ENCODE measurements at places on chromosomes 12 and 14. TPM values are rescaled to one million over a fixed set of nuclear protein-coding genes. Genes with fewer than 3 reads are reported as not detected.
A peak's percentile ranks its signal among the peaks of the same experiment; 100 is the strongest.

- DNase-seq, result no peak
Observed at GRCh38 chr12:6231359-6232268, 31.4 kb downstream of the CD9 start.

DNA sequence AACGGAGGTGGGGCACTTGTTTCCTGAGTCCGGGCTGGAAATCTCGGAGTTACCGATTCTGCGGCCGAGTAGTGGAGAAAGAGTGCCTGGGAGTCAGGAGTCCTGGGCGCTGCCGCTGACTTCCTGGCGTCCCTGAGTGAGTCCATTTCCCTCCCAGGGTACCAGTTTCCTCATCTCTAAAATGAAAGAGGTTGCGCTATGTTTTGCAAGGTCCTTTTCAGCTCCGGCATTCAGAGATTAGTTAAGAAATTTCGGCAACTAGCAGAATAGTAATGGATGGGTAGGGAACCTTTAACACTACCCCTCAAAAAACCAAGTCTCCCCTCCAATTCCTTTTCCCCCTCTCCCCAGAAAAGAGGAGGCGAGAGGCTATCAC is 724 bp downstream of the BLOC1S1 start:
- DNase-seq, result no peak

Gene ENDOU
- not detected for total RNA-seq

DNA sequence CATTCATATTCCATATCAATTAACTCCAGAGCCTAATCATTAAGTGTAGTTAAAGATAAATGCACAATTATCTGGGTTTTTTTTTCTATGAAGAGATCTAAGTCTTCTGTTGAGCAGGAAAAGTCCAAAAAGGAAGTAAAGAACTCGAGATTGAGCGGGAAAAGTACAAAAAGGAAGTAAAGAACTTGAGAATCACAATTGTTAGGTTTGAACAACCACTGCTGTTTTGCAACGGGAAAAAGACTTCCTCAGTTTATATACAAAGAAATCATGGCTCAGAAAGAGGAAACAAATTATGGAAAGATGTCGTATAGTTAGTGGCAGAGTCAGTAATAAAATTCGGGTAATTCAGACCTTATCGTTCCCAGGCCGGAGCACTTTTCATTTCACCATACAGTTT is 63.3 kb downstream of the PPP1R12A start:
- no peak for DNase-seq

Gene BATF
- total RNA-seq, result not detected

DNA sequence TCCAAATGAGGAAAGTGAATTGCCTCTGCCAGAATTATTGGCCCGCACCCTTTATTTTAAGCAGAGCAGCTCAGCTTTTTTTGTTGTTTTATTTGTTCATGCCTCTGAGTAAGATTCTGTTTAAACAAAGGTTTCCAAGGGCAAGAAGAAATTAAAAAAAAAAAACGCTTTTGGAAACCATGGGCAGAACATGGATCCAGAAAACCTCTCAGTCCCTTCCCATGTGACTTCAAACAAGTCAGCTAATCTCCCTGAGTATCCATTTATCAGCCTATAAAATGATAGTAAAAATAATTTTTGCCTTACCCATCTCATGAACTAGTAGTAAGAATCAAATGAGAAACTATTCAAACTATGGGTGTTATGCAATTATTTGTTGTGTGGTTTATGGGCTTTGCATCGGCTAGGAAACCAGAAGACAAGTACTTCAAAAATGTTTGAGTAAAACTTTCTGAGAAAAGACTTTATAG is 27.6 kb downstream of the KITLG start:
- no peak for DNase-seq

GRCh38 chr14:55803873-55804553 is 224.0 kb downstream of the KTN1 start:
- DNase-seq, result no peak

GRCh38 chr12:49274396-49275069 is 9.7 kb downstream of the TUBA1C start:
- no peak for DNase-seq

DNA sequence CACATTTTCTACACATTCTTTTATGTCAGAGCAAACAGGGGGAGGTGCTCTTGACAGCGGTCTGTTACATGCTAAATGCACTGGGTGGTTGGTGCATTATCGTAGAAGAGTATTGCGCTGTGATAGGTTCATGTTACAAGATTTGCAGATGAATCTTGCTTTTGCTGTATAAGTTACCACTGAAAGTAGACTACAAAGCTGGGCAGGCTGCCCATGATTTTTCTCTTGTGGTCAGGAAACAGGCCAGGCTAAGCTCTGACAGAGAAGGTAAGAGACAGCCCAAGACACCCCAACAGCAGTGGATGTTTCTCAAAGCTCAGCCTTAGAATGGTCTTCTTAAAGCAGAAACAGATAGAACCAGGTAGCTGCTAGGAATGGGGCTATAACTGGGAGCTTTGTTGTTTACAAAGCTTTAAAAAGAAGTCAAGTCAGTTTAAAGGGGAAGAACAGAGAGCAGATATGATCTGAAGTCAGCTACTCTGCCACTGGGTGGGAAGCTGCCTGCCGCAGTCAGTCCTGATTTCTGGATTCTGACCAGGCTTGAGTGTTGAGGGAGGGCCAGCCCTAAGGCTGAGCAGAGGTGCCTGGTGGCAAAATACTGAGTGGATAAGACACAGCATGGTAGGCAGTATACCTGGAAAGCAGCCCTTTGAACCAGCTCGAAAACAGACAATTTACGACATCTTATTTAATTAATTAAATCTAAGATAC is 9.4 kb downstream of the KCNA1 start:
- no peak for DNase-seq

Gene PDE3A
- total RNA-seq, result 2.8 TPM

GRCh38 chr12:124493809-124494750 is 73.3 kb downstream of the NCOR2 start:
- no peak for DNase-seq

- no peak for DNase-seq
Observed at GRCh38 chr12:29882846-29883245, 99.1 kb upstream of the TMTC1 start.

Gene TMPO
- total RNA-seq, result 12.5 TPM

GRCh38 chr12:40183715-40184114 is 41.1 kb upstream of the LRRK2 start:
- DNase-seq, result no peak

GRCh38 chr14:36207500-36207899 is 31.0 kb upstream of the PTCSC3 start:
- DNase-seq, result no peak

DNA sequence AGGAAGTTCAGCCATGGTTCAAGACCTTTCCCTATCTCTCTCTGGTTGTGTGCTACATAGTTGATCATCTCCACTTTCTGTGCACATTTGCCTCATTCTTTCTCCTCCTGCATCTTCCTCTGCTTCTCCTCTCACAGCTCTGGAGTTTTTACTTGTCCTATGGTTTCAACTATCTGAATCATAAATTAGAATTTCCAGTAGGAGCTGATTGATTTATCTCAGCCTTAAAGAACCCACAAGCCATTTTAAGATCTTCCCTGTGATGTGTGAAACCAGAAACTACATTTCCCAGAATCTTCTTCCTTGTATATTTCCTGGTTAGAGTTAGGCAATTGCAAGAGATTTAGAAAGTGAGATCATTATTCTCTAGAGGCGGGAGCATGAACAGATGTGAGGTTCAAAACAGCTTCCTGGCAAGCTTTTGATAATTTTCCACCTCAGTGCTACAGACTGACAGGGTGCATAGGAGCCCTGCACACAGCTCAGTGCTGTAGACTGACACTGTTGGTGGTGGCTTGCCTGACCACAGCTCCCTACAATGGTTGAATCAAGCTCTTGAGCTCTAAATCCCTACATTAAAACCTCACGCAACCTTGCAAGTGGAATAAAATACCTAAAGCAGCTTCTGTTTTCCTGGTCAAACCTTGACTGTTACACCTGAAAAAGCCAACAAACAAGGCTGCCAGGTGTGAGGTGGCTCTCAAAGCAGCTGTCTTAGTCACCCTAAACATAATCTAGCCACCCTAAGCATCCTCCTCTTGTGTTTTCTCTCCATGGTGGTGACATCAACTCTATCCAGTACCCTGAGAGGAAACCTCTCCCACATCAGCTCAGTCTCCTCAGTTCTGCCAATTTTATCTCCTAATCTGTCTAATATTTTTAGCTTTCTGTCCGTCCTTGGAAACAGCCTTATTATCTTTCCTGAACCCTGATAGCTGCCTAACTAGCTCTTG is 21.5 kb upstream of the IFNG start:
- no peak for DNase-seq

DNA sequence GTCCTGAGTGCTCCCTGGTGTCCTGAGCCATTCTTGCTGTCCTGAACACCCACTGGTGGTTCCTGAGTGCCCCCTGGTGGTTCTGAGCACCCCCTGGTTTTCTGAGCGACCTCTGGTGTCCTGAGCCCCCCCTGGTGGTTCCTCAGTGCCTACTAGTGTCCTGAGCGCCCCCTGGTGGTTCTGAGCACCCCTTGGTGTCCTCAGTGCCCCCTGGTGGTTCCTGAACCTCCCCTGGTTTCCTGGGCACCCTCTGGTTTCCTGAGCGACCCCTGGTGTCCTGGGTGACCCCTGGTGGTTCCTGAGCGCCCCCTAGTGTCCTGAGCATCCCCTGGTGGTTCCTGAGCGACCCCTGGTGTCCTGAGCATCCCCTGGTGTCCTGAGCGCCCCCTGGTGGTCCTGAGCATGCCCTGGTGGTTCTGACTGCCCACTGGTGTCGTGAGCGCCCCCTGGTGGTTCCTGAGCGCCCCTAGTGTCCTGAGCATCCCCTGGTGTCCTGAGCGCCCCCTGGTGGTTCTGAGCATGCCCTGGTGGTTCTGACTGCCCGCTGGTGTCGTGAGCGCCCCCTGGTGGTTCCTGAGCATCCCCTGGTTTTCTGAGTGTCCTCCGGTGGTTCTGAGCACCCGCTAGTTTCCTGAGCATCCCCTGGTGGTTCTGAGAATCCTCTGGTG is 473.1 kb downstream of the TMEM121 start:
- DNase-seq, result peak; percentile 39

- DNase-seq, result no peak
Observed at GRCh38 chr14:58712357-58712756, 74.6 kb downstream of the DACT1 start.

DNA sequence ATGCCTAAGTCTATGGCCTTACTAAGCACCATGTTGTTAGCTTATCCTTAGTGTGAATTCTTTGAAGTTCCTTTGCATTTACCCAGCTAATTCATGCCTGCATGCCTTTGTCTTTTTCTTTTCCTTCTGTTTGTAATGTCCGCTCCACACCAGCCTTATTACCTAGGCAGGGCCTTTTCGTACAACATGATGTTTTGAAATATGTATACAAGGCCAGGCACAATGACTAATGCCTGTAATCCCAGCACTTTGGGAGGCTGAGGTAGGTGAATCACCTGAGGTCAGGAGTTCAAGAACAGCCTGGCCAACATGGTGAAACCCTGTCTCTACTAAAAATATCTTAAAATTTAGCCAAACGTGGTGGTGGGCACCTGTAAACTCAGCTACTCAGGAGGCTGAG is 1636.5 kb upstream of the SEL1L start:
- DNase-seq, result no peak

DNA sequence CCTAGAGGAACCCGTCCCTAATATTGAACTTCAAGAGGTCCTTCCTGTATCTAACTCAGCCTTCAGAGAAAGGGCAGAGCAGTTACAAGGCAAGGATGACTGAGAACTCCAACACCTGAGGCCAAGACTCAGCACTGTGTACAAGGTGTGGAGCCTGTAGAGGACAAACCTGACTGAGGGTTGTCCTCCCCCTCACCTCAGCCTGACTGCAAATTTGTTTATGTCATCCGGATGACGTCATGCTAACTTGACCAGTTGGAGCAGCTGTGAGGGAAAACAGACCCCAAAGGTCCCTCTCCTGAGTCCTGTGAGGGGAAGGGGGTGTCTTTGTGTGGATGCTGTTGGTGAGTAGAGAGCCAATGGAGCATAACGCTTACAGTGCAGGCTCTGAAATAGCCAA is 4.3 kb downstream of the CRACR2A start:
- no peak for DNase-seq

DNA sequence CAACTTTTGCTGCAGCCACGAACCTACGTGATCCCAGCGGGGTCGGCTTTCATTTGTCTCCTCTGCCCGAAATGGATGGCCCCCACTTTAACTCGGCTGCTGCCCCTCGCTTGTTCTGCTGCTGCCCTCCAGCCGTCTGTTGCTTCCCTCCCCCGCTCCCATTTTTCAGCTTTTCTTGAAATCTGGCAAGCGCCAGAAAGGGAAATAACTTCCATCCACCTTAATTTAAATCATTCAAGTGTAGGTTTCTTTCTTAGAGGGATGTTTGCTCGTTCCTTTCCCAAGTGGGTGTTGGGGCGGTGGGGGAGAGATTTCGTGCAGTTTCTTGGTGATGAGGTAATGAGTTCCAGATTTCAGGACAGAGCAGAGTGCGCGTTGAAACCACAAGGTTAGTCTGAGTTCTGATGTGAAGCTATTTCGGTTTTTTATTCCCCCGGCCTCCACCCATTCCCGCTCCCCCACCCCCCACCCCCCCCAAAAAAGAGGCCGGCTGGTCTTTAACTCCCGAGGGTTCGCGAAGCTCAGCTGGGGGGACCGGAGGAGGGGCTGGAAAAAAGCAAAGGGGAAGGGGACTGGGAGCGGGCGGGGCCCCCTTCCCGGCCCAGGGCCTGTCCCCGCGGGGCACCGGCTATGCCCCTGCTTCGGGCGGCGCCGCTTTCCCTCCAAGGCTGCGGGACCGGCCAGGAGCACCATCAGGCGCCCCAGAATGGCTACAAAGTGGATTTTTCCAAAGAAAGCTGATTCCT is 2.2 kb upstream of the ZFP36L1 start:
- DNase-seq, result no peak

GRCh38 chr12:112115259-112116045 is 6.9 kb upstream of the NAA25 start:
- no peak for DNase-seq

DNA sequence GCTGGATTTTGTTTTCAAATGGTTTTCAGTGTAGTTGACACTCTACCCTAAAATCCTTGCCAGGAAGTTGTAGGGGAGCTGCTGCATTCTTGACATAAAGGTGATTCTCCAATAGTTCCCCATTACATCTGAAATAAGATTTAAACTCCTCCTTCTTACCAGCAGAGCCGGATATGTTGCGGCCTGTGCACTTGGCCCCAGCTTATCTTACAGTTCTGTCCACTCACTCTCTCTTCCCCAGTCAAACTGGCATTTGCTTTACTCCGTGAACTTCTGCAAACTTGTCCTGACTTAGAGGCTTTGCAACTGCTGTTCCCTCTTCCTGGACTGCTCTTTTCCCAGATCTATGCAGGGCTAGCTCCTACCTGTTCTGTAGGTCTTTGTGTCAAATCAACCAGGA is 929.5 kb downstream of the VRK1 start:
- DNase-seq, result no peak

DNA sequence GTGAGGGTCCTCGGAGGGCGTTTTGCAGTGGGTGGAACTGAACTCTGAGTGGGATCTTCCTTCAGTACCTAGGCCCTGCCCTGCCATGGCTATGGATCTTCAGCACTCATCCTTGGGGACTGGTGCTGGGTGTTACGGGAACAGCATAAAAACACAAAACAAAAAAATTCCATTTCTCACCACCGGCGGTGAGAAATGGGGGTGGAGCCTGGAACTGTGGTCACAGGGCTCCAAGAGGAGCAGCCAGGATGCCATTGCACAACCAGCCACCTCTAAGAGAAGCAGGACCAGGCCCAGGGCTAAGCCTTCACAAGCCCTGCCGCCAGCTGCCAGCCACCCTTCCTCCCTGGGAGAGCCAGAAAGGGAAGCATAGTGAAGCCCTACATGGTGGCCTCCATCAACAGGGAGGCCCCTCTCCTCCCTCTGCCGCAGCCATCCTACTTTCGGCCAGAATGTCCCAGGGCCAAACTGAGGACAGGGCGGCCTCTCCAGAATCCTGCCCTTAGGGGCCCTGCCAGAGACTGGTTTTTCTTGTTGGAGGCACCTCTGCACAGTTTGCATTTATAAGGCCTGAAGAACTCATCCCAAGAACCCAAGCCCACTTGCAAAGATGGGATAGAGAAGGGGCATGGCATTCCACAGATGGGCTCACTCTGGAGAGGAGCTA is 76.5 kb downstream of the VCPKMT start:
- DNase-seq, result peak; percentile 32

Gene NOXRED1
- not detected for total RNA-seq

All from psoas muscle (tissue), 8 donors.